ENCODE measurements at places on chromosomes 5 and 9.

- no peak for DNase-seq
Observed at GRCh38 chr5:148909040-148909439, 82.6 kb downstream of the ADRB2 start.

GRCh38 chr9:811106-811531 is 30.4 kb upstream of the DMRT1 start:
- DNase-seq: no peak

DNA sequence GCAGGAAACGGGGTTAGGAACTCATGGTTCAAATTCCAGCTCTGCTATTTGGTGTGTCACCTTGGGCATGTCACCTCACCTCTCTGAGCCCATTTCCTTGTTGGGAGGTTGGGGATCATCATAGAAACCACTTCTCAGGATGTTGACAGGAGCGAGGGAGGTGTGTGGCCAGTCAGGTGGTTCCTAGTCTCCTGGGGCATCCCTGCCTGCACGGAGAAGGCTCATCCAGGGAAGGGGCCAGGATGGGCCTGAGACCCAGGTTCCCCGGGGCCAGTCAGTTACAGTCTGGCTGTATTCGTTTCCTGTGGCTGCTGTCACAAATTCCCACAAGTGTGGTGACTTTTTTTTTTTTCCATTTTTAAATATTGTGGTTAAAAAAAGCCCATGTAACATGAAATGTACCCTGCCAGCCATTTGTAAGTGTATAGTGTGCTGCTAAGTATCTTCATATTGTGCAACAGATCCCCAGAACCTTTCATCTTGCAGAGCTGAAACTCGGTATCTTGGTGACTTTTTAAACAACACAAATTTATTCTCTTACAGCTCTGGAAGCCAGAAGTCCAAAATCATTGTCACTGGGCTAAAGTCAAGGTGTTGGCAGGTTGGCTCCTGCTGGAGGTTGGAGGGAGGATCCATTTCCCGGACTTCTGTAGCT is 78.7 kb upstream of the UNC5A start:
- no peak for DNase-seq

- DNase-seq: no peak
Observed at GRCh38 chr5:36492984-36493654, 113.3 kb upstream of the SLC1A3 start.

- DNase-seq: no peak
Observed at GRCh38 chr5:124538931-124539330, 207.5 kb downstream of the ZNF608 start.

GRCh38 chr9:121498150-121498486 is 1.5 kb downstream of the GGTA1 start:
- DNase-seq: no peak

DNA sequence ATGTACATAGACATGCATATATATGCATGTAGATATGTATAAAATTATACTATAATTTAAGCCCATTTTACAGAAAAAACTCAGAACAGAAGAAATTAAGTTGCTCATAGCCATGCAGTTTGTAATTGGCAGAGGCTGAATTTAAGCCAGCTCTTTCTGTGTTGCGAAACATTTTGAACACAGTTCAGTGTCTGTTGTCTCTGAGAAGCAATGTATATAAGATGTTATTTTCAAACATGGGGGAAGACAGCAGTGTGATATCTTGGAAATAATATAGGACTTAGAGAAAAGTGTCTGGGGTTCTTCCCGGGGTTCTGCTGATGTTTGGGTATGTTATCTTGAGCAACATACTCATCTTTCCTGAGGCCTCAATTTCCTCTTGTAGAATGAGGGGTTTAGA is 37.6 kb downstream of the SVEP1 start:
- no peak for DNase-seq

DNA sequence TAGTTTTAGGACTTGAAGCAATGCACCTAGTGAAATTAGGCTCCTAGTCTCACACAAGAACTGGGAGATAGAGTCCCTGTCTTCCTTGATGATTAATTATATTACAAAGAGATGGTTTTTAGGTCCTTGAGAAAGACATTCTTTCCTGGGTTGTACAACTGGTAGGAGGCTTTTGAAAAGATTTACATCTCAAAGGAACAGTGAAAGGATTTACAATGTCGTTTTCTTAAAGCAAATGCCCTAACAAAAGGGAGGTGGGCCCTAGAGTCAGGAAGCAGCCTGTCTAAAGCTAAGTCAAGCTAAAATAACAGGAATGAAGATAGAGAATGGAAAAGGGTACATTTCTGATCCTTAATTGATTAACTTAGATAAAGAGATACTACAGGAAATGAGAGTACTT is 102.2 kb upstream of the IL7R start:
- no peak for DNase-seq

DNA sequence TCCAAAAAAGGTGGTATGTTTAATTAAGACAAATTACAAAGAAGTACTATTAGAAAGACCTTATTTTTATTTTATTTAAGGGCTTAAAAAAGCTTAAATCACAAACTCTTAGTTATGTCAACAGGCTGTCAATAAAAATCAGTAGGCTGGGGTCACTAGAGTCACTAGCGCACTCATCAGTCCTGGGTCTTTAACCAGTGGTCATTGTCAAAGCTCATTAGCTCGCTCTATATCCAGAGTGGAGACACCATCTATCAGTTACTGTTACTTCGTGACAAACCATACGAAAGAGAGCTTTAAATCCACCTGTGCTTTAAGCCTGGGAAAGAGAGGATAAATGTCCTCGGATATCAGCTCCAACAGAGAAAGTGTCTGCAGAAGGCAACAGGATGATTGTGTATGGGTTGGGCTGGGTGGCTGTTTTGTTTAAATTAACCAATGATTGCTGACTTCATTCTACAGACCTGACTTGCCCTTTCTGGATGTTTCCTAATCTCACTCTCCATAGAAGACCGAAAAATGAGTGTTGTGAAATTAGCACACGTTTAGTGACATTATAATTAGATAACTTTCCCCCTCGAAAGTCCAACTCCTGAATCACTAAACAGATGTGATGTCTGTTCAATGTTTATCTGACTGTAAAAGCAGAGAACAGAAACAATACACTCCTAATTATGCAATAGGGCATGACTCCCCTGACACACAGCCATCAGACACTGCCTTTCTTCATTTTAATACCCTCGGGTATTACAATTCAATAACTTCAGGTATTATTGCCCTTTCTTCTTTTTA is 123.6 kb upstream of the TNPO1 start:
- DNase-seq: no peak

DNA sequence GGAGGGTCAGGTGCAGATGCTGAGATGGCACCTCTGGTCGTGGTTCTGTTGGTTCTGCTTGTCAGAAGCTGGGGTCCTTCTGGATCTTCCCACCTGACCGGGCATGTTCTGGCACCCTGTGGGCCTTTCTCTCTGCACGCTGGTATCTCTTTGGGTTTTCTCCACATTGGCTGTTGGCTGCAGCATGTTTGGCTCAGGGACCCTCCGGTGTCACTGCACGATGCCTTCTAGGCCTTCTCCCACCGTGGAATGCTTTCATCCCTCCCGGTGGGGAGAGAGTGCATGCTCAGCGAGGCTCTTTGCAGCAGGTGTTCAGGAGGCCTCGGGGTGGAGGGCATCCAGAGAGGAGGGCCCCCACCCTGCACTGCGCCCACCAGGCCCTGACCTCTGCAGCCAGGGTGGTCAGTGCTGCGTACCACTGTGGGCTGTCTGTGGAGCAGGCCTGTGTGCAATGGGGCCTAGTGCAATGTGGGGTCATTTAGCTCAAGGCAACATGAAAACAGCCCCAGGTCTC is 119.4 kb downstream of the WNK2 start:
- DNase-seq: no peak

DNA sequence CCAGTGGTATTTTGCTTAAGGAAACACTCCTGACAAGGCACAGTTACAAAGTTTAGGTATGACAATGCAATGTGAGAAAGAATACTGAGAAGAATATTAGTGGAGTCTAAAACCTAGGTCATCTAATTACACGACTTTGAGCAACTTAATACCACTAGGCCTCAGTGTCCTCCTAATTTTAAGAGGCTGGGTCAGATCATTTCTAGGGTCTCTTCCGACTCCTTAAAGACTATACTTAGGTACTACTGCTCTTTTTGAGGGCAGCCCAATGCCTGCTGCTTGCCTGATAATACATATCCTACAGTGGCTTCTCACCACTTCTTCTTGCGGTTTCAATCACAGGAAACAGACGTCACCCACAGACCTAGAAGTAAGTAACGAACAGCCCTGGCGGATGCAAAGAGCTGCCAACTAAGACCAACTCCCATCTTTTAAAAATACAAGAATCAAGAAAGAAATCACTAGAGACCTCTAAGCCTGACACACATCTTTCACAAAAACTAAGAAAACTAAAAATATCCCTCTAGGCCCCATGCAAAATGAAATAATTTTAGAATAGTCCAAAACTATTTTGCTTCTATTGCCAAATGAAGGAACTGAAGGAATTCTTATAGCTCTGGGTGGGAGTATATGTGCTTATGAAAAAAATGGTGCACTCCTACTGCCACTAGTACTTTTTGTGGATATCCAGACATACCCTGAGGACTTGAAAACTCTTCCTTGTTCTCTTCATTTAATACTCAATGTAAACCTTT is 13.1 kb downstream of the DIAPH1 start:
- peak; percentile 50 for DNase-seq

- no peak for DNase-seq
Observed at GRCh38 chr5:132138260-132138659, 64.7 kb downstream of the CSF2 start.

DNA sequence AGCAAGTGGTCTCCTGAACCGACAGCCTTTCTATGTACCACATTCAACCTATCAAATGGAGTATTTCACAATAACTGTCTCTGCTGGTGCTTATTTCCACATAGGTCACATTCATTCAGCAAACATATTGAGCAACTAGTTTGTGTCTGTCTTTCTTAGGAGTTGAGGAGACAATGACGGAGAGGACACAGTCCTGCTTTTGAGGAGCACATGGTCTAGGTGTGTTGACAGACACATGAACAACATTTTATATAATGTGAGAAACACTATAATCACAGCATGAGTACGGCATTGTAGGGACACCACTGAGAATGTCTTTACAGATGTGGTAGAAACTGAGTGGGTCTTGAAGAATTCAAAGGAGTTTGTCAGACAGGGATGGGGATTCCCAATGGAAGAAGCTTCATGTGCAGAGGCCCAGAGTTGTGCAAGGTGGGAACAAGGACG is 28.5 kb downstream of the NFIL3 start:
- DNase-seq: no peak

DNA sequence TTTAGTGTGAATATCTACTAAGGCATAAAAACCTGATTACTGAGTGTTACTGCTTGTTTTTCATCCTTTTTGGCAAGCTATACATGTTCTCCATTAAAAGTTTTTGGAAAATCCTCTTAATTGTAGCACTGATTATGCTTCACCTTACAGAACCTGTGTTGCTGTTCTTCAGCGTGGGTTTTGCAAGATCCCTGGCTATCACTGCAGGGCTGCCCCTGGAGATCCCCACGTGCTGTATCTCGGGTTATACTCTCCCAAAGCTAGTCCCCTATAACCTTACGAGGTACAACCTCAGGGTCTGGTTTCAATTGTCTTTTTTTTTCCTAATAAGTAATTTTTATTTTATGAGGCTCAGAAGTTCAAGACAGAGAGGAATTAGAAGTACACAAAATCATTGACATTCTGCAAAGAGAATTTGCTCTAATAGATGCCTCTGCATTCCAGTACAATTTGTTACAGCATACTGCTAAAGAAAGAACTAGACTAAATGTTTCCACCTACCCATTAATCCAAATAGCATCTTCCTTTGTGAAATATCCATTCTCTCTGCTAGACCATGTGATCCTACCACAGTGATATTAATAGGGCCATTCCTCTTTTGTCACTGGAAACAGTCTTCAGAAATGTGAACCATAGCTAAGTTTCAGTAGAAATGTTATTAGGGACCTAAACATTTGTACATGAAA is 25.8 kb upstream of the CAMK4 start:
- no peak for DNase-seq

DNA sequence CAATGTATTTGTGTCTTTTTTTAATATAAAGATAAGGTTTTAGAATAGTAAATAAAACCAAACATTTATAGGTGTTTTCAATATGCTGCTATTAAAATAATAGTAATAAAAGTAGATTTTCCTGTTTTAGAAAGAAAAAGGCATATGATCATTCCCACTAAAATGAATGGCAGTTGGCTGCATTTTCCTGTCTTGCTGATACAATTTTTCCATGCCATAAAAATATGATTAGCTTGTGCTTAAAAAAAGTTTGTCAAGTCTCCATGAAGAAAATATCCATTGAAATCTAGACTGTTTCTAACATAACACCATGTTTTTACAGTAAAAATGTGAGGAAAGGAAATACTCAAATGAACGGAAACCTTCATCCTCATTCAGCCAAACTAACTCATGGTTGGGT is 65.0 kb downstream of the FBXL7 start:
- no peak for DNase-seq

- no peak for DNase-seq
Observed at GRCh38 chr5:2529371-2530092, 221.9 kb downstream of the IRX2 start.

GRCh38 chr5:4531756-4532704 is 608.1 kb upstream of the ADAMTS16 start:
- DNase-seq: no peak

DNA sequence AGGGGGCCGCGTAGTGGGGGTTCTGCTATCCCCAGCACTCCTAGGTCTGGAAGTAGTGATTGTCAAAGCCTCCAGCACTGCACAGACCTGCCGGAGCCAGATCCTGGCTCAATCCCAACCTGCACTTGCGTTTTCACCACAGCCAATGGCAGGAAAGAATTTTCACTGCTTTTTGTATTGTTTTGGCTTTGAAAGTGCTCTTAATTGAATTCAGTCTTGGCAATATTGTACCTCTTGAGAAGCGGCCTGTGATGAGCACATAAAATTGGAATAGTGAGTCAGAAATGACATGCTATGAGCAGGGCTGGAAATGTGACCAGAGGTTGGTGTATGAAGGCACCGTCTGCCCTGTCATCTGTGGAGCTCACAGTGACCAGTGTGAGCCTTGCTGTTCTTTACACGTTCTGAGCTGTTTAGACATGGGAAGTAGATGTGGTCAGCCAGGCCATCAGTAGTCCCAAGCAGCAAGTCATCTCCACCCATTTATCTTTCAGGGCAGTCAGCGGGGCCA is 41.5 kb downstream of the SECISBP2 start:
- DNase-seq: no peak

DNA sequence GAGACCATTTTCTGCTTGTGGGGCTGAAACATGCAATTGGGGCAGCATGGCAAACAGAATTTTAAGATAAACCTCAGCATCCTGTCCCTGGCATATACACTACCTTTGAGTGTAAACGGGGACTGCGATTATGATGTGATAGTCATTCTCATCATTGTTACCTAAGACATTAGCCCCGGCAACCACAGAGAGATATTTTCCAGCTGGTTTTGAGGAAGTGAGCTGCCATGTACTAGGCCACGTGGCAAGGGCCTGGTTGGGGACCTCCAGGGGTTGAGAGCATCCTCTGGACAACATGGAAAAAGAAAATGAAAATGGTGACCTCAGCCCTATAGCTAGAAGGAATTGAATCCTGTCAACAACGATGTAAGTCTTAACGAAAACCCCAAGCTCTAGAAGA is 623.6 kb upstream of the CDH18 start:
- DNase-seq: no peak

GRCh38 chr5:132788508-132788907 is 11.5 kb upstream of the SEPTIN8 start:
- DNase-seq: no peak

- no peak for DNase-seq
Observed at GRCh38 chr5:144194144-144194543, 23.5 kb downstream of the KCTD16 start.
